ENCODE measurements at places on chromosomes 3 and 15.

GRCh38 chr15:89803941-89804800, 10.5 kb downstream of the ANPEP start:
- no peak for DNase-seq

DNA sequence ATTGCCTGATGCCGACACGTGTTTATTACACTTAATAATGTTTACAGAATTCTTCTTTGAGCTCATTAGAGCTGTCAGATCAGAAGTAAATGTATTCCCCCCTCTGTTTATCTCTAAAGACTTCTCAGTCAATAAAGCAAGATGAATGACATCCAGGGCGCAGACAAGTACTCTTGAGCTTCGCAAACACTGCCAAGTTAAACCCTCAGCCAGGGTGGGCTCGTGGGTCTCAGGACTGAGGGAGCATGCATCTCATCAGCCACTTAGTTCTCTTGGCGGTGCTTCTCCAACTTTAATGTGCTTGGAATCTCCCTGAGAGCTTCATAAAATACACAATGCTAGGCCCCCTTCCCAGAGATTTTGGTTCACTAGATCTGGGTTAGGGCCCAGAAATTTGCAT, 333.9 kb upstream of the THRB start:
- DNase-seq: no peak

DNA sequence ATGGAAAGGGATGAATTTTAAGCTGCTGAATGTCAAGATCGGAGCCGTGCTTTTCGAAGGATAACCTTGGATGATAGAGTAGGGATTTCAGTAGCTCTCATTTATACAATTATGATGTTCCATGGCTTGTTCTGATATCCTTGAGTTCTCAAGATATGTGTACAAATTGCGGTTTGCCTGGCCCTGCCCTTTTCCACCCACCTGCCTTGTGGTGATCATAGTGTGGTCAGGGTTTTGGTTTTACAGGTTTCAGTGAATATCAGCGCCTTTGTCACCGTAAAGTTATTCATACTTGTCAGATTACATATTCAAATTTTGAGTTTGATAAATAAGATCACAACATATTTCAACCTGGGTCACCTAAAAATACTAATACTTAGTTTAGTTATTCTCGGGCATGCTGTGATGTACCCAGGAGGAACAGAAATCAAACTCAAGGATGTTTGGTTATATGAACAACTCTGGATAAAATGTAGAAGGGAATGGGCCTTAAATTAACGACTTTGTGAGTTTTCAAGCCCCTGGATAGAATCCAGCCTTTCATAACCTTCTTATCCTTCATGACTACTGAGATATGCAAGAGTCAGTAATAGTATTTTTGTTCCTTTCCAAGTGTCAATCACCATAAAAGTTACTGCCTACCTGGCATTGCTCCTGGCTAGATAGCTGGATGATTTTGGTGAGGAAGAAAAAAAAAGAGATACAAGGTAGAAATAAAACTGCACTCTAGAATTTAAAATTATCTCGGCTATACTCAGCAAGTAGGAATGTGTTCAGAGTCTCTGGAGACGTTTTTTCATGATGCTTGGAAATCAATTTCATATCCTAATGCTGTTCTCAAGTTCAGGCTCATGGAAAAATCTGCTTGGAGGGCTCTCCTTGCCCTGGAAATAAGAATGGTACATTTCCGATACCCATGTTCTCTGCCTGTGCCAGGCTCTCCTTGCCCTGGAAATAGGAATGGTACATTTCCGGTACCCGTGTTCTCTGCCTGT, 209.2 kb upstream of the TPRG1 start:
- no peak for DNase-seq

DNA sequence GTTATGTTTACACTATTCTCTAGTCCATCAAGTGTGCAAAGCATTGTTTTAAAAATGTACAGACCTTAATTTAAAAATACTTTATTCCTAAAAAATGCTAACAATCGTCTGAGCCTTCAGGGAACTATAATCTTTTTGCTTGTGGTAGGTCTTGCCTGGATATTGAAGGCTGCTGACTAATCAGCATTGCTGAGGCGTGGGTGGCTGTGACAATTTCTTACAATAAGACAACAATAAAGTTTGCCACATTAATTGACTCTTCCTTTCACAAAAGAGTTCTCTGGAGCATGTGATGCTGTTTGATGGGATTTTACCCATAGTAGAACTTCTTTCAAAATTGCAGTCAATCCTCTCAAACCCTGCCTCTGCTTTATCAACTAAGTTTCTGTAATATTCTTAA, 384.0 kb upstream of the TGFBR2 start:
- no peak for DNase-seq

DNA sequence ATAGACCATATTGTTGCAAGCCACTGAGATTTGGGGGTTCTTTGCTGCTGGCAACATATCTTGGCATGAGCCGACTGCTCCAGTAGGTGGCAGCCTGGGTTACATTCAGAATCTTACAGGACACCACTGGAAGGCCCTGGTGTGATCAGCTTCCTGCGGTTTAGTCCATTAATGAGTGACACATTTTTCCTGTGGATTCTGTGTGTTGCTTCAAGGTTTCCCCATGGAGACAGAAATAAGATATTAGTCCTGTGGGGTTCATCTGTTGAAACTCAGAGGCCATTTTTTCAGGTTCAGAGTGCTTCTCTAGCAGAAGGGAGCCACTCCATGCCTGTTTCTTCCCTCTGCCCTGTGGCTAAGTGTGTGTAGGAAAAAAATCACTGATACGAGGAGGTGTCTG, 116.2 kb downstream of the MFSD1 start:
- peak; percentile 27 for DNase-seq

- DNase-seq: no peak
Observed at GRCh38 chr3:15919971-15920370, 122.2 kb upstream of the ANKRD28 start.
